ENCODE measurements at places on chromosomes 6 and 20. TPM values are rescaled to one million over a fixed set of nuclear protein-coding genes. Genes with fewer than 3 reads are reported as not detected.
A peak's percentile ranks its signal among the peaks of the same experiment; 100 is the strongest.

CCM2L gene
- 2.3 TPM for total RNA-seq

DNA sequence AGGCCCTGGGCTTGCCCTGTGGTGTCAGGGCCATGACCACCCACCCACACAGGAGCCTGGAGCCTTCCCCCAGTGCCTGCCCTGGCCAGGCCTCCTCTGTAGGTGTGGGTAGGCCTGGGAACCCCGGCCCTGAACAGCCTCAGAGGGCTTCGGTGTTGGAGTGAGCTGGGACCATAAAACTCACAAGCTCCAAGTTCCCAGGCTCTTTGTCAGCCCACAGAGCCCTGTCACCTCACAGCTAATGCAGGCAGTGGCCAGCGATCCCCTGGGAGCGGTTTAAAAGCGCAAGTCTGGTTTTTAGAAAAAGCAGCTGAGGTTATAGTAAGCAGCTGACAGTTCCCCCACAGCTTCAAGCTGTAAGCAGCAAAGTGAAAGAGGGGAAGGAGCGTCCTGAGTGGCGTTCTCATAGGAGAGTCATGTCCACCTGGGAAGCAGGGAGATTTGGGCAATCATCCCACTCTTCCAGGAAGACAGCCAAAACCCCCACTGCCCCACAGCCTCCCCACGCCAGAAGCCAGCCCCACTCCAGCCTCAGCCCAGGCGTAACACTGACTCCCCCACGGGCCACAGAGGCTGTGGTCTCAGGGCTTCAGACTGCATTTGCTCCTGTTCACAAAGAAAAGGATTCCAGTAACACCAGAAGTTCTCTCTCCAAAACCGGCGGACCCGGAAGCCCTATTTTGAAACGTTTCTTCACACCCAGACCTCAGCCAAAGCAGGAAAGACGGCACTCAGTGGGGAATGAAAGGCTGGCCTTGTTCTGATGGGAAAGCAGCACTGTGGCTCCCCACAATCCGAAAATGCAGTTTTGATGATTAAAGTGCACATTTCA lies 34.3 kb upstream of the FOXC1 start:
- no peak for DNase-seq
- peak overlapping the region; percentile 48 for H3K27ac ChIP-seq
- no peak overlapping the region for H3K4me3 ChIP-seq
- no peaks in the 10 kb centered on the region for H3K36me3 ChIP-seq
- peaks cover 17% of the 10 kb centered on the region for H3K4me1 ChIP-seq

DNA sequence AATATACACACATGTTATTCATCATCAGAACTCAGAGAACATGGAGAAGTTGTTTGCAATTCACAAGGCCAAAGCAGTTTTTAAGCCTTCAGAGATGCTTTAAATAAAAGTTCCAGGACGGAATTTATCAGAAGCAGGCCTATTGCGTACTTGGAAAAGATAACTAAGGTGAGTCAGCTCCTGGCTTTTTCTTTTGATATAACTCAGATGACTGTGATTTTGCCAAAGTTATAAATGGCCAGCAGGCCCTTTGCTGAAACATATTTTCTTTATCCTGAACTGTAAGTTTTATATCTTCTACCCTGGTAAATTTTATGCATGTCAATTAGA lies 55.0 kb upstream of the PLCB1 start:
- peak overlapping the region; percentile 74 for H3K27ac ChIP-seq
- H3K4me3 ChIP-seq = no peak overlapping the region
- no peaks in the 10 kb centered on the region for H3K36me3 ChIP-seq
- no peaks in the 10 kb centered on the region for H3K27me3 ChIP-seq
- no peak for DNase-seq

TBX18 gene
- total RNA-seq = 0.49 TPM

CD40 gene
- total RNA-seq = 15.6 TPM

DNA sequence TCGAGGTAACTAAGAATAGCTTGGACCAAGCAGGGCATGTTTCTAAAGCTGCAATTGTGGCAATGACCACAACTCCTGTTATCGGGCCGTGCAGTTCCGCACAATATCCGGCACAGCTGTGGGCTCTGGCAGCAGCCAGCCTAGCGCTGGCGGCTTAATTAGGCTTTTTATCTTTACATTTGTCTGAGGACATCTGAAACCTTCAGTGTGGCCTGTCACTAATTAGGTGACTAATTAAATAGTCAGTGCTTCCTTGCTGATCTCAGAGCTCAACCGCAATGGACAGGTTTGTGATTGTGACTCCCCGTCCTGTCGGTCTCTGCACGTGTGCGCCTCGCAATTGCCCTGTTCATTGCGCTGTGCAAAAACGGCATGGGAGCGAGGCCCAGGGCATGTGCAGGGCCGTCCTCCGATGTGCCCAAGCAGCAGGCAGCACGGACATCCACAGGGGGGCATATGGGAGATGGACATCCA lies 134.8 kb upstream of the INSM1 start:
- no peaks in the 10 kb centered on the region for H3K27me3 ChIP-seq
- no peak overlapping the region for H3K4me3 ChIP-seq
- H3K27ac ChIP-seq = no peak overlapping the region
- no peaks in the 10 kb centered on the region for H3K36me3 ChIP-seq

DNA sequence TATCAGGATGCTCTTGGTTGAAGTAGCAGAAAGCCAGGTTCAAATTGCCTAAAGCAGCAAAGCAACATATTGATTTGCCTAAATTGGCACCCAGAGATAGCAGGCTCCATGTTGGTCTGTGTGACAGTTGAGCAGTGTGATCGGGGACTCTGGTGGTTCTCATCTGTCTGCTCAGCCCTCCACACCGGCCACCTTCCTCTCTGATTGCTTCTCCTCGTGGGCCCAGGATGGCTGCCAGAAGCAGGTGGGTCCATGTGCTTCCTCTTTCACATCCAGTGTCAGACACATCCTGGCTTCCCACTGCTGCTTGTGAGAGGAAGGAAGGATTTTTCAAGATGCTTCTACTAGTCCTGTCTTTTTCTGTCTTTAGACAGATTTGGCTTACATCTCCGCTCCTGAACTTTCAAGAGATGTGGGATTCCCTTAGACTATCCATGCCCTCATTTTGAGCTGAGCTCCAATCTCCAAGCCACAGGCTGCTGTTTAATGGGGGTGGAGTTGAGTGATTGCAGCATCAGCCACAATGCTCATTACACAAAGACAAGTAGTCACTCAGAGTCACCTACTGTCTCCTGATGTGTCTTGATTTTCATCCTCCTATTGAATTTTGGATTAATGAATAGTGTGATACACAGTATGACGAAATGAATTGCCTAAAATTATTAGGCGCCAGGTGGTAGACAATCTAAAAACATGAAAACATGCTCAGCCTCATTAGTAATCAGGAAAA lies 122.2 kb downstream of the ZDHHC14 start:
- no peak overlapping the region for H3K4me3 ChIP-seq
- H3K4me1 ChIP-seq = no peaks in the 10 kb centered on the region
- H3K36me3 ChIP-seq = no peaks in the 10 kb centered on the region
- DNase-seq = no peak
- H3K27ac ChIP-seq = no peak overlapping the region

GRCh38 chr6:10397756-10398445 lies 17.0 kb downstream of the TFAP2A start:
- peaks cover under 1% of the 10 kb centered on the region for H3K4me1 ChIP-seq
- no peaks in the 10 kb centered on the region for H3K36me3 ChIP-seq
- H3K27ac ChIP-seq = no peak overlapping the region

HSPA12B gene
- total RNA-seq = 6.1 TPM

SLC35F1 gene
- 3.8 TPM for total RNA-seq

- no peaks in the 10 kb centered on the region for H3K27me3 ChIP-seq
- no peaks in the 10 kb centered on the region for H3K36me3 ChIP-seq
- H3K4me1 ChIP-seq = no peaks in the 10 kb centered on the region
- DNase-seq = no peak
These were observed 593.4 kb upstream of the JAG1 start for GRCh38 chr20:11267131-11267761.

TTK gene
- 0.54 TPM for total RNA-seq

KIAA0408 gene
- total RNA-seq = 42.4 TPM

- H3K4me3 ChIP-seq = no peak overlapping the region
- H3K36me3 ChIP-seq = no peaks in the 10 kb centered on the region
- H3K27ac ChIP-seq = no peak overlapping the region
- no peak for DNase-seq
These were observed 55.1 kb downstream of the ORC3 start for GRCh38 chr6:87645080-87645479.

DNA sequence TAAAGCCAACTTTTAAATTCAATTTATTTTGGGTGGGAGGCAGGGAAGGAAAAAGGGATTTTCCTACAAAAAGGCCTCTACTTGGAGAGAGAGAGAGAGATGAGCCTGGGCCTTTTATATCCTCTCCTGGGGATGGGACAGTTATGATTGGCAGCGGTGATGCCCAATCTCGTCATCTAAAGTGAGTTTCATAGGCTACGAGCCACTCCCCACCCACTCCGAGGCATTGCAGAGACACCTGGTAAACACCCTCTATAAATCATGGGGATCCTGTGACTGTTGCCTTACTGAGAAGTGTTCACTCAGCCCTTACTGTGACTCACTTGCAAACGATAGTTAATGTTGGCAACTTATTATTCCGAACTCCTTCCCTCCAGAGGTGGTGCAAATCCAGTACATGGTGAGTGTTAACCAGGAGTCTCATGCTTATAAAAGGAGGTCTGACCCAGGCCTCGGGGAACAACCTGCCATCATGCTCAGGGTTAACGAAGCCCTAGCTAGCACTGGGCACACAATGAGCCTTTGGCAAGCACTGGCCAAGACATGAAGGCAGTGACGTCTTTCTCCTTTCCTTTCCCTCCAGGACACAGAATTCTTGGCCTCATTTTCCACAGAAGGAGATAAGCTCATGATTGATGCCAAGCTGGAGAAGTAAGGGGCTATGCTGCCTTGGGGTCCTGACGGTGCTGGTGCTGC lies 20.5 kb downstream of the BPIFB4 start:
- H3K4me3 ChIP-seq = no peak overlapping the region
- DNase-seq = no peak
- H3K4me1 ChIP-seq = no peaks in the 10 kb centered on the region
- H3K27me3 ChIP-seq = peaks cover 4% of the 10 kb centered on the region

CALHM5 gene
- total RNA-seq = 2.1 TPM

PDE7B gene
- 6.3 TPM for total RNA-seq

DNA sequence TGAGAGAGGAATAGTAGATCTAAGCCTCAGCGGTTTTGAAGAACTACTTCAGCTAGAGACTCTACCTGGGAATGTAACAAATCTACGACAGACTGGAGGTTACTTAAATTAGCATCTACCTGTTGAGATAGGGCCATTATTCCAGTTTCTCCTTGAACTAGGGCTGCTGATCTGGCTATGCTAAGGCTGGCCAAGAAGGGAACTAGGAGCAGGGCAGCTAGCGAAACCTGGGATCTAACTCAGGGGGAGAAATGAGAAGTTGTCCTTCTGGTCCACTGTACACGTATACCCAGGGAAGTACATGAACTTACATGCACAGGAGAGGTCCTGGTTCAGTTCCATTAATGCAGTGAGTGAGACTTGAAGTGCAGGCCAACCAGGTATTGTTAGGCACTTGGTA lies 156.7 kb downstream of the TRIM27 start:
- peaks cover 96% of the 10 kb centered on the region for H3K27me3 ChIP-seq
- no peaks in the 10 kb centered on the region for H3K4me1 ChIP-seq
- no peak overlapping the region for H3K27ac ChIP-seq
- no peak overlapping the region for H3K4me3 ChIP-seq

KCNS1 gene
- total RNA-seq = 0.14 TPM

DNA sequence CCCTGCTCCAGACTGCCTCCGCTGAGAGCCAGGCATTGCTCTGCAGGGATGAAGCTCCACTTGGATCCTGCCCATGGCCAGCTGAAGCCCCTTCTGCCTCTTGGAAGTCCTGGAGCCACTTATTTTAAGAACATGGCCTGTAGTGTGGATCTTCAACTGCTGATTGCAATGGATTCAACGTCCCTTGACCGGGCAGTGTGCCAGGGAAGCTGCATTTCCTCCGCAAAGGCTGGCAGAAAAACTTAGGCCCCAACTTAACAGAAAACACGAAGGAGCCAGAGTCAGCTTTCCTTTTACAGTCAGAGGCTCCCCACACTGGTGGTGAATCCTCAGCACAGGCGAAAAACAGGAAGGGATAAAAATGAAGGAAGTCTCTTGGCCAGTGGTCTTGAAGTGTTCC lies 26.3 kb upstream of the FOXQ1 start:
- H3K27me3 ChIP-seq = no peaks in the 10 kb centered on the region
- no peak for DNase-seq
- no peak overlapping the region for H3K4me3 ChIP-seq
- H3K36me3 ChIP-seq = no peaks in the 10 kb centered on the region
- no peak overlapping the region for H3K27ac ChIP-seq
- no peaks in the 10 kb centered on the region for H3K4me1 ChIP-seq

DNA sequence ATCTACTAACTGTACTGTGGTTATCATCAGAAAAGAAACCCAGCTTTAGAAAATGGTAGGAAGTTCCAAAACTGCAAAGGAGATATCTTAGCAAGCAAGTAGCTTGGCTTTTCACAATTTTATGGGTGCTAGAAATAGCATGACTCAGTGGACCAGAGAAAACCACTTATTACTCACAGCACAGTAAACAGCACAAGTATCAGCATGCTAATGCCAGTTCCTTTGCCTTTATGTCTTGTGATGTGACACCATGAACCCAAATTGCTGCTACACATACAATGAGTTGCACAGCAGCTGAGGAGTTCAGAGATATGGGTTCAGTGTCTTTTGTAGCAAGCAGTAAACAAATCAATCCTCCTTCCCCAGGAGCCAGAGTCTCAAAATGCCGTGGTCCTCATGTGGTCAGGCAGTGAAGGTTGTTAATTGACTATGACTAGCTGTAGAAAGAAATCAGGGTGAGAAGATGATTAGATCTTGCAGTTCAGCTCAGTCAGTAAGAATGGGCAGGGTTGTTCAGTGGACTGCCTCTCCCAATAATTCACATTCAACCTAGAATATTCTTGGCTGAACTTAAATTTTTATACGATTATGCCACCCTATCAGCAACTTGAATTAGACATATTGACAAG lies 73.3 kb downstream of the OPRM1 start:
- no peaks in the 10 kb centered on the region for H3K4me1 ChIP-seq
- no peak overlapping the region for H3K4me3 ChIP-seq
- no peak overlapping the region for H3K27ac ChIP-seq
- no peaks in the 10 kb centered on the region for H3K36me3 ChIP-seq
- no peaks in the 10 kb centered on the region for H3K27me3 ChIP-seq
- no peak for DNase-seq

RIN2 gene
- 73.7 TPM for total RNA-seq

DNA sequence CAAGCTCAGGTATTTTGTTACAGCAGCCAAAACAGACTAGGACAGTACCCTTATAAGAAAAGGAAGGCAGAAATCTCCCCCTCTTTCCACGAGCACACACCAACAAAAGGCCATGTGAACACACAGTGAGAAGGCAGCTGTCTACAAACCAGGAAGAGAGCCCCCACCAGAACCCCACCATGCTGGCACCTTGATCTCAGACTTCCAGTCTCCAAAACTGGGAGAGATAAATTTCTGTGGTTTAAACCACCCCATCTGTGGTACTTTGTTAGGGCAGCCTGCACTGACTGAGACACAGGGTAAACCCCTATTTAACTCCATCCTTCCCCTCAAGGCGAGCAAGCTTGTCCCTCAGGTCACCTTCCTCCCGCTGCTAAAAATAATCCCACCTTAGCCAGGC lies 475.8 kb upstream of the JARID2 start:
- no peak overlapping the region for H3K4me3 ChIP-seq
- H3K4me1 ChIP-seq = no peaks in the 10 kb centered on the region
- H3K27me3 ChIP-seq = no peaks in the 10 kb centered on the region
- H3K27ac ChIP-seq = no peak overlapping the region

GRCh38 chr6:80214436-80215022 lies 108.1 kb downstream of the BCKDHB start:
- H3K4me3 ChIP-seq = no peak overlapping the region
- DNase-seq = no peak
- H3K27ac ChIP-seq = no peak overlapping the region

GRCh38 chr20:47466213-47466612 lies 35.5 kb upstream of the NCOA3 start:
- H3K36me3 ChIP-seq = no peaks in the 10 kb centered on the region
- H3K4me1 ChIP-seq = no peaks in the 10 kb centered on the region
- no peak overlapping the region for H3K27ac ChIP-seq
- no peak for DNase-seq

TRIM31 gene
- not detected for total RNA-seq
